ENCODE measurements at places on chromosomes 6 and 20.

DNA sequence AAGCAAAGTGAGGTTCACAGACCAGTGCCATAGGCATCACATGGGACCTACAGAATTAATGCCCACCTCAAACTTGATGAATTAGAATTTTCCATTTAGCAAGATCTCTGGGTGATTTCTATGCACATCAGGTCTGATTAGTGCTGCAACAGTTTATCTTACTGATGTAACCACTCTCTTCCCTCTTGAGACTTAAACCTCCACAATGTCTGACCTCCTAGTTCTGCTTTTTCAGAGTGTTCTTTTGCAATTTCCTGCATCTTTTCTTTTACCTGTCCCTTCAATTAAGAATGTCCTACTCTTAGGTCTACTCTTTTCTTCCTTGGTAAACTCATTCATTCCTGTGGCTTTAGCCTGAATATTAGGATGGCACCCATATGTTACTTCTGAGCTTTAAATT lies 615.3 kb downstream of the TFAP2A start:
- DNase-seq: peak; percentile 2

GRCh38 chr6:158543606-158544185 lies 16.2 kb upstream of the TMEM181 start:
- DNase-seq: no peak

GRCh38 chr6:36754582-36755434 lies 57.2 kb downstream of the RAB44 start:
- DNase-seq: no peak

GRCh38 chr6:166258854-166259276 lies 49.3 kb downstream of the PRR18 start:
- peak; percentile 77 for DNase-seq

GRCh38 chr6:137423451-137424168 lies 70.6 kb downstream of the OLIG3 start:
- DNase-seq: no peak

DNA sequence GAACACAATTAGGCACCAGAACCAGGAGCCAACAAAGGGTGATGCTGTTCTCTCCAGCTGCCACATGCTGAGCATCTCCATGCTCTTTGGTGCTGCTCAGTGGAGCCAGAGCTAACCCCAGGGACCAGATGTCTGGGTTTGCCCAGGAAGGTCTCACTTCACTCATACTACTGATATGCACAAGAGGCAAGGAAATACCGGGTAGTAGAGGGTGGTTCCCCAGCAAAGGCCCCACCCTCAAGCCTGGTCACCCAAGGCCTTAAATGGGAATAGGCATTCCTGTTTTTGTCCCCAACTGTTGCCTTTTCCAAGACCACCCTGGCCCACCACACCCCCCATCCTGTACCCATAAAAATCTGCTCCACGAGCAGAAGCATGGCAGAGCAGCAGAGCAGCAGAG lies 204.5 kb upstream of the TAB2 start:
- DNase-seq: no peak

GRCh38 chr6:115363379-115363778 lies 697.3 kb downstream of the FRK start:
- no peak for DNase-seq

GRCh38 chr6:147873816-147874215 lies 365.3 kb downstream of the SAMD5 start:
- DNase-seq: no peak

DNA sequence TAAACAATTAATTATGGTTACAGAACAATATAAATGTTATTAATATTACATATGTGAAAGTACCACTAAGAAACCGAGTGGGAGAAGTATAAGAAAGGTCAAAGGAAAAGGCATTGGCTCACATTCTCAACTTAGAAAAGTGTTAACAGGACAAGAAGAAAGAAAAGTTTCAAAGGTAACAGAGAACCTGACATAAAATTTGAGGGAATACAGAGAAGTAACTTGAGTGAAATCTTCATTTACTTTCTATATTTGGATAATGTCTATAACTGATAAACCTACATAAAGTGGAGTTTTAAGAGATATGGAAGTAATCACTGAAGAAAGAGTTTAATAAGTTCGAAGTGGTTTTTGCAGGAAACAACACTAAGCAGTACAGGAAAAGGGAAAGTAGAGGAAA lies 30.1 kb downstream of the REPS1 start:
- peak; percentile 18 for DNase-seq

GRCh38 chr6:20182926-20183521 lies 29.2 kb downstream of the MBOAT1 start:
- no peak for DNase-seq

- DNase-seq: no peak
Measured at GRCh38 chr6:30972816-30973215, 10.7 kb upstream of the MUC21 start.

- DNase-seq: peak; percentile 58
Measured at GRCh38 chr6:68638230-68638900, 3.3 kb downstream of the ADGRB3 start.

- DNase-seq: no peak
Measured at GRCh38 chr20:2794202-2794748, 6.2 kb downstream of the CPXM1 start.

- DNase-seq: peak; percentile 80
Measured at GRCh38 chr6:149863698-149864577, at the start of gene LRP11. LRP11 (minus strand) TSS chr6:149864359; CDS start chr6:149864020, 339 bp downstream.

DNA sequence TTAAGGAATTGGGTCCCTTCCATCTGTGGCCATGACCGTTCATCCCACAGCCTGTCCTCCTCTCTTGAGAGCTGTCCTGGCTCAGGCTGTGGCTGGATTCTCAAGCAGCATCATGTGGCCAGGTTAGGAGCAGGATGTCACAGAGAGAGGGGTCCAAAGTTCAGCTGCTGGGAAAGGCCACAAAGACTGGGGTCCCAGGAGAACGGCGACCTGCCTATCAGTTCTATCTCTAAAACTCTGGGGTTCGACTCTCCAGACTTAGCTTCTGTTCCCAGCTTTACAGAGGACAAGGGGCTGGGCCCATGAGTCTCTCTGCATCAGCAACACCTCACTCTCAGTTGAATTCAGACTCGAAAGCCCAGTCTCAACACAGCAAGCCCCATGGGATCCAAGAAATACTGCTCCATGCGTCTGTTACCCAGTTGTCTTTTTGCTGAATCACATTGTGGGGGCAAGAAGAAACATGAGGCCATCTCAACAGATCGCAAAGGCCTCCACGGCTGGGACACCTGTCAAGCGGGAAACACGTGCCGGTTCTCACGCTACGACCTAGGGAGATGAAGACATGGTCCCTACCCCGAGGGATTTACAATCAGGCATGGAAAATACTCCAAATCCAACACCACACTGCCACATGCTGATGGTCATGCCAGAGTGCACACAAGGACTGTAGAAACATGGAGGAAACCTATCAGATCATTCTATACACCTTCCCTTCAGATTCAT lies 95.4 kb downstream of the SLC22A23 start:
- no peak for DNase-seq

DNA sequence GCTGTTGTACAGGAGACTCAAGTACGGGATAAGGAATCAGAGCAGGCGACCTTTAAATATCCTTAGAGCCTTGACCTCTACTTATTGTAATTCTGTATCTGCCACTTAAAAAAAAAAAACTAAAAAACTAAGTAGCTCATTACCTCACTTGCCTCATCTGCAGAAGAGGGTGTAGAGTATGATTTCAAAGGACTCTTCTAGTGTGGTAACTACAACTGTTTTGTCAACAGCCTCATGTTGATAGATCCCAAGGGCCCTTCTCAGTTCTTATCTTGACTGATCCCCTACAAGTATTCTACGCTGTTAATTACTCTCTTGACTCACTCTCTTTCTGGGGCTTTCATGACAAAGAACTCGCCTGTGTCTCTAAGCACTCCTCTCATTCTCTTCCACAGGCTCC lies 16.7 kb upstream of the PDYN start:
- no peak for DNase-seq

DNA sequence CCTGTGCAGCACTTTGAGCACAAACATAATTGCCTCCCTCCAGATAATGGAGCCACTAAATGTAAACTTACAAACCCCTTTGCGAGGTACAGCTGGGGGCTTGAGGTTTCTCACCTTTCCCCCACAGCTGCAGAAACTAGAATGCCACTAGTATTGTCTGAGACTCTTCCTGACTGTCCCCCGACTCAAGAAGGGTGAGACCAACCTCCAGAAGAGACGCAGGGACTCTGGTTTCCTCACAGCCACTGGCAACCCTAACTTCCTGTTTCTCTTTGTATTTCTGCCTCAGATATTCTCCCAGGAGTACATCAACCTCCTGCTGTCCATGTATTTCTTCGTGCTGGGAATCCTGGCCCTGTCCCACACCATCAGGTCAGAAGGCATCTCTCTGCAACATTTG lies 23.6 kb downstream of the HM13 start:
- DNase-seq: no peak

GRCh38 chr6:85612690-85613474 lies 19.2 kb upstream of the SNX14 start:
- no peak for DNase-seq

DNA sequence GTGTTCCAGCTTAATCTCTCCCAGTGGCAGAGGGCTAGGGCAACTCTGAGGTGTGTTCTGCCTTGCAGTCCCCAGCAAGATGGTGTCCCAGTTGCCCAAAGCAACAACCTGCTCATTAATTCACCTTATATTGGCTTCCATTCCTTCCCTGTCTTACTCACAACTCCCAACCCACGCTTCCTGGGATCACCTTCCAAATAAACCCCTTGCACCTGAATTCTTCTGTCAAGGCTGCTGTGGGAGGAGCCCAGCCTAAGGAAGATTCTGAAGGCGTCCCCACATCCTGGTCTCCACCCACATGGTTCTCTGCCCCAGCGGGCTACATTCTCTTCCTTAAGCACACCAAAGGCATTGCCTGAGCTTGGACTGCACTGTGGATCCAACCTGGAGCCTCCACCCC lies 116.6 kb upstream of the MAFB start:
- DNase-seq: no peak

- peak; percentile 92 for DNase-seq
Measured at GRCh38 chr6:41560431-41561192, 14.4 kb downstream of the FOXP4 start.

DNA sequence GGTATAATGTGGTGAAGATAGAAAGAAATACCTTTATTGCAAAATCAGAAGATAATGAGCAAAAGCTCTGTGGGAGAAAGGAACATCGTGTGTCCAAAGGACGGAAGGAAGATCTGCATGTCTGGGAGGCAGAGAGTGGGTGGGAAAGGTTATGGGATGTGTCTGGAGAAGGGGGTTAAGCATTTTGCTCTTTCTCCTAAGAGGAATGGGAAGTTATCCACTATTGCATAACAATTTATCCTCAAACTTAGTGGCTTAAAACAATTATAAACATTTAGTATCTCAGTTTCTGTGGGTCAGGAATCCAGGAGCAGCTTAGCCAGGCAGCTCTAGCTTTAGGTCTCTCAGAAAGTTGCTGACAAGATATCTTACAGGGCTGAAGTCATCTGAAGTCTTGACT lies 229.1 kb upstream of the CITED2 start:
- no peak for DNase-seq

DNA sequence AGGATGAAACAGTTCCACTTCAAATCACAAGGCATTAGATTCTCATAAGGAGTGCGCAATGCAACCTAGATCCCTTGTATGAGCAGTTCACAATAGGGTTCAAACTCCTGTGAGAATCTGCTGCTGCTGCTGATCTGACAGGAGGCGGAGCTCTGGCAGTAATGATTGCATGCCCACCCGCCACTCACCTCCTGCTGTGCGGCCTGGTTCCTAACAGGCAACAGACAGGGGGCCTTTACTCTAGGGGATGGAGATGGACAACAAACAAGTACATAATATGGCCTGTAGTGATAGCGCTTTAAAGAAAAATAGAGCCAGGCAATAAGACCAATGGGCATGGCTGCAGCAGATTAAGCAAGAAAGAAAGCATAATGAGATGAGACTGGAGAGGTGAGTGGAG lies 2.7 kb upstream of the TBC1D22B start:
- DNase-seq: no peak

GRCh38 chr6:53979468-53980067 lies 131.7 kb upstream of the MLIP start:
- peak; percentile 54 for DNase-seq

DNA sequence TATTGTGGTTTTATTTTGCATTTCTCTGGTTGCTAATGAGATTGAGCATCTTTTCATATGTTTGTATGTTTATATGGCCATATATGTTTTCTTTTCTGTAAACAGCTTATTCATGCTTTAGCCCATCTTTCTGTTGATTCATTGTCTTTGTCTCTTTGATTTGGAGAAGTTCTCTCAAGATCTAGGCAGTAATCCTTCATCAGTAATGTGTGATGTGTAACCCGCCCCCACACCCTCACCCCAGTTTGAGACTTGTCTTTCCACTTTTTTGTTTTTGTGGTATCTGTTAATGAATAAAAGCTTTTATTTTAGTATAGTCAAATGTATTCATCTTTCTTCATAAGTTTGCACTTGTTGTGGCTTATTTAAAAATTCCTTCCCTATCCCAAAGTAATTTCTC lies 26.0 kb downstream of the ZC3H12D start:
- no peak for DNase-seq

GRCh38 chr20:22918286-22918983 lies 116.7 kb upstream of the SSTR4 start:
- DNase-seq: no peak

- no peak for DNase-seq
Measured at GRCh38 chr20:58794510-58795180, 56.1 kb downstream of the GNAS-AS1 start.

All from KBM-7 (cell line).